ENCODE measurements at places on chromosomes 3 and 15.

GRCh38 chr3:174955513-174956016 lies 96.4 kb downstream of the NAALADL2 start:
- no peak for DNase-seq

- DNase-seq: no peak
Measured at GRCh38 chr3:976006-976405, 116.8 kb upstream of the CNTN6 start.

GRCh38 chr3:171770689-171771620 lies 39.3 kb downstream of the PLD1 start:
- DNase-seq: no peak

DNA sequence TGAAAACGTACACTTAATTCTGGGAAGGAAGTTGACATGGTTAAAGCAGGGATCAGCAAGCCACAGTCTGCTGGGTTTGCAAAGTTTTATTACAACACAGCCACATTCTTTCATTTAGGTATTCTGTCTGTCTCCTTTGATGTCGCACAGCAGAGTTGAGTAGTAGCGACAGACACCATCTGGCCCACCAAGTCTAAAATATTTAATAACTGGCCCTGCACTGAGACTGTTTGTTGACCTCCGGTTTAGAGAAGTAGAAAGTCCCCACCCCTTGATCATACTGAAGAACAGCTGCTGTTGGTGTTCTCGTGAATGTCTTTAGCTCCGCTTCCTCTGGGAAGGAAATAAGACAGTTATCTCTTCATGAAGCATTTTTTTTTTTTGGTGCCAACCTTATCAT lies 66.2 kb downstream of the MCTP2 start:
- DNase-seq: no peak

DNA sequence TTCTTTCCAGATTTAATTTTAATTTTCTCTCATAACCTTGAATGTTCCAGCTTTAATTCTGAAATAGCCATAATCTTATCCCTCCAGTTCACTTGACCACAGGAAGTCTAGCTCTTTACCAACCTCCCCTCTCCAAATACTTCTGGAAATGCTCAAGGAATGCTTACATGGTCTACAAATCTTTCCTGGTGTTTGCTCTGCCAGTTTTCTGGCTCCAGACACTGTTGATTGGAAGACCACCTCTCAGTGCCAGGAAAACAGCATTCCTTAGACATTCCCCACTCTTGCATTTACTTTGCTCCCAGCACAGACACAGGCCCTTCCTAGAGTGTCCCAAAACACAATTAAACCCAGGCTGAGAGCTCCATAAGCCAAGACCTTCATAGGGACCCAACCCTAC lies 98.6 kb downstream of the MESD start:
- DNase-seq: no peak

- no peak for DNase-seq
Measured at GRCh38 chr3:100560426-100560825, 49.0 kb upstream of the ADGRG7 start.

GRCh38 chr3:135792174-135792573 lies 173.4 kb upstream of the PPP2R3A start:
- DNase-seq: peak; percentile 14

DNA sequence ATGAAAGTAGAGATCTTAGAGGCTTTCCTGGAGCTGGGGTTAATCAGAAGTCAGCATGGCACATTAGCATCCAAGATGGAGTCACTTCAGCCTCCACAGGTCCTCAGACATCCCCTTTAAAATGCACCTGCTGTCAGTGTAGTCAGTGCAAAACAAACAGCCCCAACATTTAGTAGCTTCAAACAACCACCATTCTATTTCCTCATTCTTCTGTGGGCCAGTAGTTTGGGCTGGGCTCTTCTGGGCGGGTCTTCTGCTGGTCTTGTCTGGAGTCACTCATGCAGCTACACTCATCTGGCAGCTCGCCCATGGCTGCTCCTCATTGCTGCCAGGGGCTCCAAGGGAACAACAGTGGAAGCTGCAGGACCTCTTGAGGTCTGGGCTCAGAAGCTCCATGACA lies 99.9 kb downstream of the TLE3 start:
- DNase-seq: no peak

DNA sequence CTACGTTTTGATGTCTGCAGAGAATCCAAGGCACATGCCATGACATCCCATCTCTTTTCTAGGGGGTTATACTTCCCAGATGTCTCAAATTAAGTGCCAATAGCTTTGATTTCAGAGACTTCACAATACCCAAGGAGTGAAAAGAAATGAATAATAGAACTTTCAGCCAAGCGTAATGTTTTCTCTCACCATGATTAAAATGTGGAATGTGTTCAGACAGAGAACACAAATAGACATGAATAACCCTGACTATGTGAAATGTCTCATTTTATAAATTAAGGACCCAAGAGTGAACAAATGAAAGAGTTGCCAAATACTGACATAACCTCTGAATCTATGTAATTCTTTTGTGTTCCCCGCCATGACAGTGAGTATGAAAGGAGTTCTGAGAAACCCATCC lies 123.6 kb upstream of the GAP43 start:
- DNase-seq: no peak

- no peak for DNase-seq
Measured at GRCh38 chr3:182914341-182914740, 66.0 kb downstream of the DCUN1D1 start.

GRCh38 chr3:113834983-113835382 lies 3.6 kb upstream of the GRAMD1C start:
- no peak for DNase-seq

GRCh38 chr15:28943611-28944230 lies 57.9 kb downstream of the APBA2 start:
- DNase-seq: no peak

DNA sequence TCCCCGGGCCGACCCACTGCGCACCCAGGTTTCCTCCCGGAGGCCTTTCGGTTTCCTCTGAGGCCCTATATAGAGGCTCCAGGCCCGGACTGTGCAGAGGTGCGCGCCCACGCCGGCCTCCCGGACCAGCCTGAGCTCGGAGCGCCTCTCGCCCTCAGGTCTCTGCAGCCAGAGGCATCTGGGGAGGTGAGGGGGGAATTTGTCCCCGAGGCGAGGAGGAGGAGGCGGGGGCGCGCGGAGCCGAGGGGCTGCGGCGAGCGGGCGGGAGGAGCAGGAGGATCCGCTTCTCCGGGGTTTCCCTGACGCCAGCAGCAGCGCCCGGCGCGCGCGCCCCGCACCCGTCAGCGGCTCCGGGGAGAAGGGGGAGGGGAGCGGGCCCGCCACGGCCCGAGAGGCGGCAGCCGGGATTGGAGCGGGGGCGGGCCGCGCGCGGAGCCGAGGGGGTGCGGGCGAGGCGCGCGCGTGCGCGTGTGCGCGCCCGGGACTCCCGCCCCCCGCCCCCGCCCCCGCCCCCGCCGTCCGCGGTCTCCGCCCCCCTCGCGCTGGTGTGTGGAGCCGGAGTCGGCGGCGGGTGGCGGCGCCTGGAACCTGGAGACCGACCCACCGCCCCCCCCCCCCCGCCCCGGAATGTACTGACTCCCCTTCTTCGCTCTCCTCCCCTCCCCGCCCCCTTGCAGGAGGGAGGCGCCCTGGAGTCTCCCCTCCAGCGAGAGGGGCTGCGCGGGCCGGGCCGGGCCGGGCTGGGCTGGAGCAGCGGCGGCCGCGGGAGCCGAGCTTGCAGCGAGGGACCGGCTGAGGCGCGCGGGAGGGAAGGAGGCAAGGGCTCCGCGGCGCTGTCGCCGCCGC lies at the start of gene NEO1:
Gene NEO1 (plus strand): TSS at position 657 of the 846 bp plus-strand sequence. CDS start 213 bp downstream, outside the sequence.
- peak; percentile 88 for DNase-seq

- DNase-seq: no peak
Measured at GRCh38 chr3:112619295-112619694, 21.6 kb downstream of the CCDC80 start.

- DNase-seq: no peak
Measured at GRCh38 chr3:185655426-185656320, 69.6 kb downstream of the SENP2 start.

- no peak for DNase-seq
Measured at GRCh38 chr3:169430707-169431404, 232.7 kb downstream of the MECOM start.

- DNase-seq: no peak
Measured at GRCh38 chr3:6717026-6717943, 143.6 kb upstream of the GRM7 start.

GRCh38 chr3:37963016-37963415 lies 27.6 kb upstream of the VILL start:
- DNase-seq: no peak

DNA sequence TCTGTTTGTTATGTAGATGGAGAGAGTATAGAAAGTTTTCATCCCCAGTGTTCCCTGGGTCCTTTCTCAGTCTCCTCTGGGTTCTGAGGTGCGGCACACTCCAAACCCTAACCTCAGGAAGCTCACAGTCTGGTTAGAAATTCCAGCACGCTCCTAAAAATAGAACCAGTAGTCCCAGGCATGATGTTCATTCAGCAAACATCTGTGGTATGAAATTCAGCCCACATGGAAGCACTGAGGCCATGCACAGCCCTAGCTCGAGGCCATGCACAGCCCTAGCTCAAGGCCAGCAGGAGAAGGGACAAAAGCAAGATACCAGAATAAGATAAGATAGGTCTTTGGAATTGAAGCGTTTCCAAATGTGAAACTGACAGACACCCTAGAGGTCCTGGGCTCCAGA lies 82.3 kb upstream of the OXTR start:
- DNase-seq: no peak

DNA sequence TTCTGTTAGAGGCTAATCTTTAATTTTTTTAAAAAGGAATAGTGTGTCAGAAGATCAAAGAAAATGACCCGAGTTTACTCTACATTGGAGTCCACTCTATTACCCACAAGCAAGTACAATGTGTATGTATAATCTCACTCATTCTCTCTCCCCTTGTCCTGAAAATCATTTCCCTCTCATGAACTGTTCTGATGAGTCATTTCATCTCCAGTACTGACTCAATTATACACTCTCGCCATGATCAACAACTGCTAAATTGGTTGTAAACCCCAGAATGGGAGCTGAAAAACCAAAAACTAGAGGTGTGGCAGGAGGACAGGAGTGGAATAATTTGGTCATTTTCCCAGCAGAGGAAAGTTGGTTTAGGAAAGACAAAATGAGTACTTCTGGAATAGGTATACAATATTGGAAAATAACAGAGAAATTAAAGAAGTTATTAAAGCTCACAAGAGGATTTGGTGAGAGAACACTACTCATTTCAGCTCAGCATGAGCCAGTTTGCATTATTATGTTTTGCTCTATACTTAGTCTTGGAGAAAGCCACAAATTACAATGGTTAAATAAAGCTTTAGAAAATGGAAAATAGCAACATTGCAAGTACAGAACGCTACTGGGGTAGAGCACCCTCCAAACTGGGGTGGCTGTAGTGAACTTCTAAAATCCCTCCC lies 144.3 kb upstream of the PFN2 start:
- DNase-seq: no peak

GRCh38 chr3:96966181-96966929 lies 152.0 kb downstream of the EPHA6 start:
- DNase-seq: no peak

DNA sequence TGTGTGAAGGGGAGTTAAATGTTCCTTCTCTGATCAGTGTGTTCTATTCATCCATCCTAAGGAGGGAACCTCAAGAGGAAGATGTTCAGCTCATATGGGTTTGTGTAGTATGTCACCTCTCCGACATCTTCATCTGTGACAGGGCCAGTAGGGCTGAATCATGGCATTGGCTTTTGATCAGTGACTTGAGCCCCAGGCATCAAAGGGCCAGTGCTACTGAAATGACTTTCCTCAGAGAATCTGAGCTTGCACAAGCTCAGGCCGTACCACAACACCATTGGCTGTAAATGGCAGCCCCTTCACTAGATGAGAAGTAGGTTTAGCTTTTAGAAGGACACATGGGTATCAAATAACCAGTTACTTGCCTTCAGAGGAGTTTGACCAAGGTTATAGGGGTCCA lies 183.2 kb upstream of the NR2E3 start:
- DNase-seq: no peak

GRCh38 chr3:142945023-142945422 lies 18.5 kb downstream of the PAQR9 start:
- no peak for DNase-seq

DNA sequence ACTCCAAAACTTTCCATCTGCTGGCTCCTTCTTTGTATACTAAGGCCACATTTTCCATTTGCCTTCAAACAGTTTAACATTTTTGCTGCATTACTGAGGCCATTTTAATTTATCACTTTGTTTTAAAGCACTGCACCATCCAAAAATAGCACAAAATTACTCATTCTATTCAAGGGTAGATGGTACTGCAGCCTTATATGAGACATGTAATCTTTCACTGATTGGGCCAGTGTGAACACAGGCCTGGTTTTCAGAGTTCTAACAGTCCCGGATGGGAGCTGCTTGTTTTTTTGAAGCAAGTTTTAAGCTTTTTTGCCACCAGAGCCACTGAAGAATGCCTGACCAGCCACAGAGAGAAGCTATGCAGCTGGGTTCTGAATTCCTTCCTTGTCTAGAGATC lies 172.3 kb upstream of the TSC22D2 start:
- no peak for DNase-seq

- DNase-seq: no peak
Measured at GRCh38 chr3:152291649-152292066, 22.9 kb downstream of the MBNL1 start.

GRCh38 chr3:156579427-156579851 lies 24.5 kb upstream of the SSR3 start:
- DNase-seq: no peak

DNA sequence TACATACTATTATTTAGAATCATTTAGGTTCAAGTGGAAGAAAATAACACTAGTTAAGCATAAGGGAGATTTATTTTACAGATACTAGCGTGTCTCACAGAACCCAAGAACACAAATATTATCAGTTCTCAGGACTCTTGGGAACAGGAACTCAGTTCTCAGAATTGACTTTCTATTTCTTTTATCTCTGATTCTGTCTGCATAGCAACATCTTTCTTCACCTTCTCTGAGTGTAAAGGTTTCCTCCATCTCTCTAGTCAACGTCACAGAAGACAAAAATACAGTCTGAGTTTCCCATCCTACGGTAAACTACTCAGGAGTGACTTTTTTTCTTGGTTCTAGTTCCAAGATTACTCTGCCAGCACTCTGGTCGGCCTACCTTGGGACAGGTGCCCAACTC lies 220.0 kb downstream of the SV2B start:
- DNase-seq: no peak

- no peak for DNase-seq
Measured at GRCh38 chr3:134237454-134238145, 13.1 kb downstream of the RYK start.

- no peak for DNase-seq
Measured at GRCh38 chr3:197335428-197336132, 37.2 kb upstream of the DLG1 start.

DNA sequence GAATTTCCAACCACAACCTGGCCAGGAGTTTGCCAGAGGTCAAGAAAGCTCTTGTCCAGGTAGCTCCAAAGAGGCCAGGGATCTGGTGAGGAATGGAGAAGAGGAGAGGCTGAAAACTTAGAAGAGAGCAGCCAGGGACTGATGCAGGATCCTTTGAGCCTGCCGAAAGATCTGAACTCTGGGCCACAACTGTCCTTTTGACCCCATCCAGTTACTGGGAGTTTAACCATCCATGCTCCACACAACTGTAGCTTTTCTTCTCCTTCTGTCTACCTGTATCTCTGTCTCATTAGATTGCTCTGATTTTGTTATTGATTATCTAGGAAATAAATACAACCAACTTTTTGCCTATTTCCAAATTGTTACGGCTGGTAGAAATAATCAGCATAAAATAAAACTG lies 36.7 kb downstream of the DAZL start:
- DNase-seq: no peak
